ENCODE measurements at places on chromosomes 6 and 20.

- DNase-seq: no peak
These were observed 2.5 kb downstream of the ZSCAN26 start for GRCh38 chr6:28269492-28269891.

DNA sequence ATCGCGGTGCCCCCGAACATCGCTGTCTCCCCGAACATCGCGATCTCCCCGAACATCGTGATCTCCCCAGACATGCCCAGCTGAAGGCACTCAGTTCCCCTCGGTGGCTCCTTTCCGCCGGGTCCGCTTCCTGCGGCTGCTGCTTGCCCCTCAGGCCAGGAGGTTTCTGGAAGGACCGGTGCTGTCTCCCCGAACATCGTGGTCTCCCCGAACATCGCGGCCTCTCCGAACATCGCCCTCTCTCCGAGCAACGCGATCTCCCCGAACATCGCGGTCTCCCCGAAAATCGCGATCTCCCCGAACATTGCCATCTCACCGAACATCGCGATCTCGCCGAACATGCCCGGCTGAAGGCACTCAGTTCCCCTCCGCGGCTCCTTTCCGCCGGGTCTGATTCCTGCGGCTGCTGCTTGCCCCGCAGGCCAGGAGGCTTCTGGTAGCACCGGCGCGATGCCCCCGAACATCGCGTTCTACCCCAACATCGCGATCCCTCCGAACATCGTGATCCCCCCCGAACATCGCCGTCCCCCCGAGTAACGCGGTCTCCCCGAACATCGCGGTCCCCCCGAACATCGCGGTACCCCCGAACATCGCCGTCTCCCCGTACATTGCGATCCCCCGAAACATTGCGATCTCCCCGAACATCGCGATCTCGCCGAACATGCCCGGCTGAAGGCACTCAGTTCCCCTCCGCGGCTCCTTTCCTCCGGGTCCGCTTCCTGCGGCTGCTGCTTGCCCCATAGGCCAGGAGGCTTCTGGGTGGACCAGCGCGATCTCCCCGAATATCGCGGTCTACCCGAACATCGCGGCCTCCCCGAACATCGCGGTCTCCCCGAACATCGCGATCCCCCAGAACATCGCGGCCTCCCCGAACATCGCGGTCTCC lies 808 bp downstream of the ULBP1 start:
- no peak for DNase-seq

DNA sequence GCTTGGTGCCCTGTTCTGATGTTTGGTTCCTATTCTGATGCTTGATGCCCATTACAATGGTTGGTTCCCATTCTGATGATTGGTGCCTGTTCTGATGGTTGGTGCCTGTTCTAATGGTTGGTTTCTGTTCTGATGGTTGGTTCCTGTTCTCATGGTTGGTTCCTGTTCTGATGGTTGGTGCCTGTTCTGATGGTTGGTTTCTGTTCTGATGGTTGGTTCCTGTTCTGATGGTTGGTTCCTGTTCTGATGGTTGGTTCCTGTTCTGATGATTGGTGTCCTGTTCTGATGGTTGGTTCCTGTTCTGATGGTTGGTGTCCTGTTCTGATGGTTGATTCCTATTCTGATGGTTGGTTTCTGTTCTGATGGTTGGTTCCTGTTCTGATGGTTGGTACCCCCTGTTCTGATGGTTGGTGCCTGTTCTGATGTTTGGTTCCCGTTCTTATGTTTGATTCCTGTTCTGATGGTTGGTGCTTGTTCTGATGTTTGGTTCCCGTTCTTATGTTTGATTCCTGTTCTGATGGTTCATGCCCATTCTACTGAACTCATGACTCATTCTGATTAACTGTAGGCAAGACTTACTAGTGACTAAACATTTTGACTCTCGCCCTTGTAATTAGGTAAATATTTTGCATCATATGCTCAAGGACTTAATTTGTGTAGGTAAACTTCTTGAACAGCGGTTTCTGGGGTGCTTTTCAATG lies 146.2 kb downstream of the DLL1 start:
- DNase-seq: no peak

DNA sequence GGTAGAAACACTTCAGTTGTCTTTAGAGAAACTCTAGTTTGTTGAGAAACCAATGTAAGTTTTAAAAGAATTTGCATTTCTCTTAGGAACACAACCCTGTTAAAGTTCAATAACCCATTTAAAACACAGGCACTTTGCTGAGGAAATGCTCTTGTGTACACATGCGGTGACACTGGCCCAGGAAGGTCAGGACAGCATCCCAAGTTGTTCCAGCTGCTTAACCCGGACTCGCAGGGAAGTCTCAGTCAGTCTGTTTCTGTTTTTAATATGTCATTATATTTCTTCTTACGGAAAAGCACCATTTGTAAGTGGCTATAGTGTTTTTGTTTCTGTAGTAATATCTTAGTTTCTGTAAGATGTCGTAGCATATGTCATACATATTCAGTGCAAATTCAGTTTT lies 36.9 kb downstream of the RIN2 start:
- DNase-seq: no peak

GRCh38 chr6:50706575-50706974 lies 6.8 kb upstream of the TFAP2D start:
- DNase-seq: no peak

- no peak for DNase-seq
These were observed 845 bp downstream of the ZMYND8 start for GRCh38 chr20:47355489-47356219.

DNA sequence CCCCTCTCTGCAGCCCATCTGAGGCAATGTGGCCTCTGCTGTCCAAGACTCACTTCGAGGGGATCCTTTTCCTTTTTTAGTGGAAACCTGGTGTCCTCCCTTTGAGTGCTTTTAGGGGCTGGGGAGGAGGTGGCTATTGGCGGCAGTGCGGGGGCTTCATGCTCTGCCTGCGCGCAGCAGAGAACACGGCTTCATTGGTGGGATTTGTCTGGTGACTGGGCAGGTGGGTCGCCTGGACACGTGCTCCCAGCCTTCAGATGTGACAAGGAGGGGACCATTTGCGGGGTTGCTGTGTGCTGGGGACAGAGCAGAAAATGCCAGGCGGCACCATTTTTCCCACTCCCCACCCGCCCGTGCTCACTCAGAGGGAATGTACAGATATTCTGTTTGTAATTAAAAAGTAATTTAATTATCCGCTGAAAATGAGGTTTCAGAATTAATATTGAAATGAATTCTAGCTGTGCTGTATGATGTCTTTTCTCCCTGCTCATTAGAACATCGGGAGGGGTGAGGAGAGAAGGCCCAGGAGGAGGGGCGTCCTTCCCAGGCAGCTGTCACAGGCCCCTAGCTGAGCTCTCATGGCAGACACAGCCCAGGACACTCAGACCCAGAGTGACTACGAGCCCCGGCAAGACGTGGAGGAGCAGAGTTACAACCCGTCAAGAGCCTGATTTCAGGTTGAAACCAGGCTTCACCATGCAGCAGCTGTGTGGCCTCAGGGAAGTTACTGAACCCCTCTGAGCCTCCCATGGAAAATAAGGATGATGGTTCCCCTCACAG lies 417.2 kb upstream of the SULF2 start:
- DNase-seq: no peak

- no peak for DNase-seq
These were observed 554 bp upstream of the LAMA4 start for GRCh38 chr6:112254921-112255320.

DNA sequence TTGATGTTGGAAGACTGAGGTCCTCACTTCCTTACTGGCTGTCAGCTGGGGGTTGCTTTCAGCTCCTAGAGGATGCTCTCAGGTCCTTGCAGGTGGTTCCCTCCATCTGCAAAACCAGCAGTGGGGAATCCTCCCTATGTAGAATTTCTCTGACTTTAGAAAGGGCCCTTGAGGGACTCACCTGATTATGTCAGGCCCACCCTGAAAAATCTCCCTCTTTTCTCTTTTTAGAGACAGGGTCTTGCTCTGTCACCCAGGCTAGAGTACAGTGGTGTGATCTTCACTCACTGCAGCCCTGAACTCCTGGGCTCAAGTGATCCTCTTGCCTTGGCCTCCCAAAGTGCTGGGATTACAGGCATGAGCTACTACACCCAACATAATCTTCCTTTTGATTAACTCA lies 102.9 kb upstream of the MCHR2 start:
- no peak for DNase-seq

GRCh38 chr20:39702701-39703349 lies 740.7 kb downstream of the DHX35 start:
- no peak for DNase-seq

DNA sequence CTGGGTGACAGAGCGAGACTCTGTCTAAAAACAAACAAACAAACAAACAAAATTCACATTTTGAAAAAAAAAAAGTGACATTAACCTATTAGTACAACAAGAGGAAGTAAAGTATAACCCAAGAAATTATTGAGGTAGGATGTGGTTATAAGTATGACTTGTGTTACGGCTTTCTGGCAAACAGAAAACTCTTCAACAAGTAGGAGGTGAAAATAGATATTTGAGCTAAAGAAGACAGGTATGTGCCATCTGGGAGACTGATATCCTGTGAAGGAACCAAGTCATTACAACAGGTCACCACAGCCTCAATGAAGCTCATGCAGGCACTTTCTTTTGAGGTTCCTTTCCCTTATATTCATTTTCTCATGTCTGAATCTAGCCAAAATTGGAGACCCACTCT lies 28.8 kb downstream of the TLDC2 start:
- no peak for DNase-seq

- DNase-seq: no peak
These were observed 547.8 kb downstream of the FRK start for GRCh38 chr6:115512923-115513322.
